ENCODE measurements at places on chromosomes 16 and 17.

DNA sequence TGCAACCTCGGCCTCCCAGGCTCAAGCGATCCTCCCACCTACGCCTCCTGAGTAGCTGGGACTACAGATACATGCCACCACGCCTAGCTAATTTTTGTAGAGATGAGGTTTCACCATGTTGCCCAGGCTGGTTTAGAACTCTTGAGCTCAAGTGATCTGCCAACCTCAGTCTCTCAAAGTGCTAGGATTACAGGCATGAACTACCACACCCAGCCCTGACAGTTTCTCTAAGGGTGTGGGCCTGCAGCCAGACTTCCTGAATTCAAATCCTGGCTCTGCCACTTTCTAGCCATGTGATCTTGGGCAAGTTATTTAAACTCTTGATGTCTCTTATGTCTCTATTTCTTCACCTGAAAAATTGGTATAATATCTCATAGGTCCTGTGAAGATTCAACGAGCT lies 5.6 kb downstream of the CUEDC1 start:
- no peak for DNase-seq

DNA sequence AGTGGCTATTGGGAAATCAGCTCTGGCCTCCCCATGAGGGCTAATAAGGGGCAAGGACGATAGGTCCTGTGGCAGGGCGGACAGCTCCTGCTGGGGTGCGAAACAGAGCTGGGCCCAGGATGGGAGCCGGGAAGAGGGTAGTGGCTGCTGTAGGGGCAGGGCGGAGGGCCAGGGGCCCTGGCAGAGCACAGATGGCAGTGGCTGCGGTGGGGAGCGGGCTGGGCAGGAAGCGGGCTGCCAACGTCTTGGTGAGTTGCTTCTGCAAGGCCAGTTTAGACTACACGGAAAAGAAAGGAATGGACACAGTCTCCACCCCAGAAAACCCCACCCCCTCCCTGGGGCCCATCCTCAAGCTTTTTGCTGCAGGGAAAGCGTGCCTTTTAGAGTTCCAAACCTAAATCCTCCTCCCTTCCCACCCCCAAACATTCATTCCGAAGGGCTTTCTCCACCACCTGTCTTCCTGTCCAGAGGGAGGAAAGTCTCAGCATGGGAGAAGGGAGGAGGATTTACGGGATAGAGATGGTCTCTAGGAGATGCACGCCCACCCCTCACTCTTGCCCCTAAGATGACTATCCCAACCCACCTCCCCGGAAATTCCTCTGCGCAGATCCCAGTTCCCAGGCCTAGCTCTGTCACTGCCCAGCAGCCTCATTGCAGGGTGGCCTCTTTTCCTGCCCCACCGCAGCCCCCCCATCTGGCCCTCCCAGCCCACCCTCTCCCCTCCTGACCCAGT lies 7.1 kb downstream of the NKIRAS2 start:
- no peak for DNase-seq

DNA sequence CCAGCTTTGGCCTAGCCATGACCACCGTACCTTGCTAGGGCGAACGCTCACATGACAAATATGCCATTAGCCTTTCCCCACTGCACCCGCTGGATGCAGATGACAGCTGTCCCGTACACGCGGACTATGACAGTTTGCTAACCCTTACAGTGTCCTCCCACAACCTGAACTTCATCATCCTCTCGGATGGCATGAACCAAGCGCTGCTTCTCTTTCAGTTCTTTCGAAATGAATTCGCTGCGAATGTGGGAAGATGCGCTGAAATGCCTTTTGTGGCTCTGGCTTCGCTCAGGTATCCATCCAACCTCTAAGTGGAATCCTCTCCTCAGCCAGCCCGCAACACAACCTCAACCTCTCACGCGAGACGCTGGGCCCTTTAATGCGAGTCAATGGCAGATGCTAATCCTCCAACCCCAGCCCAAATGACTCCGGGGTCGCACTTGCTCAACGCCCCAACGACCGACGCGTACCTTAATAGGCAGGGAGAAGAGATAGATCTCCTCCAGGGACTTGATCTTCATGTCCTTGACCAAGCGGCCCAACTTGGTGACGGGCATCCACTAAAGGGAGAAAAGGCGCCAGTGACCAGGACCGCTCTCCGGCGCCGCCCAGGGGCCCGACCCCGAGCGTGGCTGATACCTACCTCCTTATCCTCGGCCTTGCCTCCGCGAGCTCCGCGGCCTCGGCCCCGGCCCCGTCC lies 670 bp downstream of the RPS2 start:
- DNase-seq, result peak; percentile 52

- no peak for DNase-seq
Observed at GRCh38 chr16:18783430-18784341, 6.4 kb downstream of the RPS15A start.

- no peak for DNase-seq
Observed at GRCh38 chr17:74455821-74456220, 10.6 kb upstream of the CD300A start.

GRCh38 chr17:8696426-8696825 lies 48.2 kb downstream of the CCDC42 start:
- DNase-seq, result no peak

GRCh38 chr17:40073454-40074174 lies 10.8 kb downstream of the THRA start:
- no peak for DNase-seq

DNA sequence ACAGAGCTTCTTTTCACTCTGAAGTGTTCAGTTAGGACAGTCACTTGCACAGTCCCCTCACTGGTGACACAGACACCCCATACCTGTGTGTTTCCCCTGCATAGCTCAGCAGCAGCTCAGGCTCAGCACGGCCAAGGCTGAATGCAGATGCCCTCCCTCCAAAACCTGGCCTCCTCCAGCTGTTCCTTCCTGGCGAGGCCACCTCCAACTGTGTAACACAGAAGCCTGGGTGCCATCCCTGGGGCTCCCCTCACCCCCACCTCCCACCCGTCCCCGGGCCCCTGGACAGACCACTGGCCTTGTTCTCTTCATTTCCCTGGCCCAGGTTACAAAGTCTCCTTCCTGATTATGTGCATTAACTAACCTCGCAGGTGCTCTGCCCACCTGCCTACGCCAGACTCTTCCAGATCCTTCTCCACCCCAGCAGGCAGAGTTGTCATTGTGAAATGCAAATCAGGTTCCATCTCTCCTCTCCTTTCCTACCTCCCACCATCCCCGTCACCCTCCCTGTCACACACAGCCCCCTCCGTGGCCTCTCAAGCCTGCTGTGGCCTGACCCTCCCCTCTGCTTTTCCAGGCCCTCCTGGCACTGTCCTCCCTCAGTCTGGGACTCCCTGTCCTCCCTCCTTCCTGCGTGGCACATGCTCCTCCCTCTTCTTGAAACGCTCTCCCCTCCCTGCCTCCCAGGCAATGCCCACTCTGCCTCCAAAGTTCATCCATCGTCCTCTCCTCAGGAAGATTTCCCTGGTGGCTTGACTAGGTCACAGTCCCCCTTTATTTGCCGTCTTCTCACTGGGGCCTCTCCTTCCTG lies 26.4 kb downstream of the MLYCD start:
- DNase-seq, result no peak

Data from CD4-positive, alpha-beta T cell treated with Interleukin-12 subunit alpha and Interleukin-12 subunit beta, for 1 hour (primary cell).